Activated T-cell treated with anti-CD3 and anti-CD28 coated beads for 1 hour (primary cell): ENCODE measurements at places on chromosomes 5 and 9.

GRCh38 chr5:54443270-54443669, 12.2 kb upstream of the HSPB3 start:
- DNase-seq = no peak

- DNase-seq = no peak
Measured at GRCh38 chr9:133664173-133665050, 28.2 kb downstream of the DBH start.

DNA sequence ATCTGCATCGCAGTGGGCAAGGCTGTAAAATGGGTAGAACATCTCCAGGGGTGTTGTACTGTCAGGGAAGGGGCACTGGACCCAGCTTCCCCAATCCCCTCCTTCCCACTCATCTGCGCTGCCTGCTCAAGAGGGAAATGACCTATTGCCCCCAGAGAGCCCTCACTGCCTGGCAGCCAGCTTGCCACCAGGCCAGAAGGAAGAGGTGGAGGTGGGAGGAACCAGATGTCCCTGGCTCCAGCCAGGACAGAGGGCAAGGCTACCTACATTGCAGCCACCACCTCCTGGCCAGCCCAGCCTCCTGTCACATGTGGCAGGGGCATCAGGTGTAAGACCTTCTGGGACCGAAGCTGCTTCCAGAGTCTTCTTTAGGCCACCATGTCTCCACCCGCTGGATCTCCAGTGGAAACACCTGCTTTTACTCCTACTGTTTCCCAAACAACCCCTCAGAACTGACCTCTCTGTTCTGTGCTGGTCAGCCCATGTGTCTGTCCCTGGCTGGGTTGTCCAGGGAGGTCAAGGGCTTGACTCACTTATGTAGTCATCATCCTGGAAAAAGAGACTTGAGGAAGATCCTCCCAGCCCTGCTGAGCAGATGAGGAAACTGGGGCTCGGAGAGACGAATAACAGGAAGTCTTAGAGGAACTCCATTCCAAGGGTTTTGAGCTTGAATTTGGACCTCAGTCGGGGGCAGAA, 42.3 kb downstream of the JADE2 start:
- no peak for DNase-seq

- no peak for DNase-seq
Measured at GRCh38 chr5:99061711-99062110, 132.9 kb upstream of the CHD1 start.

DNA sequence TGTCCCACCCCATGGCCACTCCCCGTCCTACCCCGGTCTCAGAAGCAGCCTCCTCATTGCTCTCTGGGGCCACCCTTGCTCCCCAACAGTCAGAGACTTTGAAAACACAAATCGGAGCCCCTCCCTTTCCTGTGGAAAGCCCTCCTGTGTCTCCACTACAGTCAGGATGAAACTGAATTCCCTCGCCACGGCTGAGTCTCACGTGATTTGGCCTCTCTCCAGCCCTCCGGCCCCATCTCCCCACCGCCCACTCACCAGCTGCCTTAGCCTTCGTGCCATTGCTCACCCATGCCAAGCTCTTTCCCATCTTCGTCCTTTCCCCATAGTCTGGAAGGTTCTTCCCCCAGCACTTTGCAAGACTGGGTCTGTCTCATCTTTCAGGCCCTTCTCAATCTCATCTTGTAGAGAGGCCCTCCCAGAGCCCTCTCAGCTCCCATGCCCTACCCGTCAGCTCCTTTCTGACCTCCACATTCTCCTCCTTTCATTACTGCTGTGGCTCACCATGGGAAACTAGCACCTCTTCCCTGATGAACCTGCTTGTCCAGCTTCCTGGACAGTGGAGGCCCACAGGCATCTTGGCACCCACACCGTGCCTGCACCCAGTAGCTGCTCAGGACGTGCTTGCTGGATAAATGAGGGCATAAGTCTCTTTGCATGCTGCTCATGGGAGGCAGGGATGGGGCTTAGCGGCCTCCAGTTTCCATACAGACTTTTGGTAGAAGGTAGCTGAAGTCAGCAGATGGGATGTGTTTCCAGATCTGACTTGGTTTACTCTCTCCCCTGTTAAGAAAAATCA, 126.4 kb upstream of the COL5A1 start:
- DNase-seq = no peak

GRCh38 chr9:9045572-9045971, 1246.0 kb upstream of the DMAC1 start:
- no peak for DNase-seq

DNA sequence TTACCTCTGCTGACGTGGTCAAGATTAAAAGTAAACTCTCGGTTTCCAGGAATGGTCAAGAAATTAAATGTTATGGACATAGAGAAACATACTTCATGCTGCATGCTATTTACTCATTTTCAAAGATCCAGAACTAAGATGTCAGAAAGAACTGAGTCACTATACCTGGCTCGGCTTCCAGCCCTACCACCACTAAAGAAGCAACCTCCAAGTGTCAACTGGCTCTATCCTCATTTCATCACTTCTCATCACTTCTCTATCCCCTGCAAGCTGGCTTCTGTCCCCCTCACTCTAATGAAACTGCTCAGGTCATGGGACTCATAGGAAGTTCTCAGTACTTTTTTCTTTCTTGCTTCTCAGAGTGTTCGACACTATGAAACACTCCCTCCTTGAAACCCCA, 116.2 kb downstream of the CDK5RAP2 start:
- DNase-seq = no peak

DNA sequence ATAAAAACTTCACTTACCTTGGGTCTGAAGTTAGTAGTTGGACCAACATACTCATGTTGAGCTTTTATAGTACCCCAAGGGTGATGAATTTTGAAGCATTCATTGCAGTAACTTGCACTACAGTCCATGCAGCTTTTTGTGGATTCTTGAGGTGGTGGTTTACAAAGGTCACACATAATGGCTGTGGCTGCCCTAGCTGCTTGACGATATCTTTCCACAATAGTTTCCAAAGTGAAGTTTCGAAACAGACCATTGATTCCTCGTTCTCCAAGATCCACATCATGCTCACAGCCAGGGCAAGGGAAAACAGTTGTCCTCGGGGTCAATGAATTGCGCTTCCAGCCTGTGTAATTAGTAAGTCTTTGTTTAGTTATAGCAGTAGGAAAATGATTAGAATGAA, 22.7 kb downstream of the TRIM36 start:
- DNase-seq = no peak

DNA sequence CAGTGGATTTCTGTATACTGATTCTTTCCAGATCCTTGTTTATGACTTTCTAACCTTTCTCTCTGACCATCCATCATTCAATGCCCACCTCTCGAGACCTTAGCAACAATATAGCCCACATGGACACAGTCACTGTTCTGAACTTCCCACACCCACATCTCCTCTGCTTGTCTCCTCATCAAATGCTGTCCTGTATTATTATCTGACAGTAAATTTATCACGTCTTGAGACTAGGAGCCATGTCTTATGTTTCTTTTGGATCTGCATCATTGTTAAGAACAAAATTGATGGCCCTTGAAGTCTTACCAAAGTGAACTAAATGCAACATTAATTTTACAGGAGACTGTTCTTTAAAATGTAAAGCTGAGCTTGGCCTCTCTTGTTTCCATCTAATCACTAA, 495.4 kb upstream of the KLF4 start:
- no peak for DNase-seq

GRCh38 chr9:88291856-88292255, 96.4 kb upstream of the SPIN1 start:
- no peak for DNase-seq

- no peak for DNase-seq
Measured at GRCh38 chr5:172646716-172647285, 5.7 kb downstream of the NEURL1B start.

- DNase-seq = no peak
Measured at GRCh38 chr5:5460311-5460710, 37.8 kb downstream of the ICE1 start.

GRCh38 chr5:110053824-110054223, 364.1 kb downstream of the MAN2A1 start:
- no peak for DNase-seq

DNA sequence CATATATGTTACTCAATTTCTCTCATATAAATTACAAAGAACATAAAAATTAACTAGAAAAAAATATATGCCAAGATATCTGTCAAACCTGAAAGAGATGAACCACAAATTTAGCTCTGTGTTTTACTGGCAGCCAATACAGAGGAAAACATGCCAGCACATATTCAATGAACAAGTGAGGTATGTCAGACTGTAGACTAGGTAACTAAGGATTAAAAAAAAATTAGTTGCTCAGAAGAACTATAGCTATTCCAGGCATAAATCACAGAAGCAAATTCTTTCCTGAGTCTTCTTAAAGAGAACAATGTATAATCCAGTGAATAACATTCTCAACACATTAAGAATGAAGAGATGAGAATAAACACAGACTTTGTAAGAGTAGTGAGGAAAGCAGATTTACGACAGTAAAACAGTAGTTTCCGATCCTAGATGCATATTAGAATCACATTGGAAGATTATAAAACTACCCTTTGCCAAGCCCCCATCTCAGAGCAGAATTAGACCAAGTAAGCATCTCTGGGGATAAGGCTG, 20.6 kb upstream of the CAAP1 start:
- no peak for DNase-seq

GRCh38 chr9:87236546-87236945, 261.1 kb upstream of the DAPK1 start:
- no peak for DNase-seq

GRCh38 chr9:92291577-92291976, 1.9 kb downstream of the IARS1 start:
- no peak for DNase-seq

DNA sequence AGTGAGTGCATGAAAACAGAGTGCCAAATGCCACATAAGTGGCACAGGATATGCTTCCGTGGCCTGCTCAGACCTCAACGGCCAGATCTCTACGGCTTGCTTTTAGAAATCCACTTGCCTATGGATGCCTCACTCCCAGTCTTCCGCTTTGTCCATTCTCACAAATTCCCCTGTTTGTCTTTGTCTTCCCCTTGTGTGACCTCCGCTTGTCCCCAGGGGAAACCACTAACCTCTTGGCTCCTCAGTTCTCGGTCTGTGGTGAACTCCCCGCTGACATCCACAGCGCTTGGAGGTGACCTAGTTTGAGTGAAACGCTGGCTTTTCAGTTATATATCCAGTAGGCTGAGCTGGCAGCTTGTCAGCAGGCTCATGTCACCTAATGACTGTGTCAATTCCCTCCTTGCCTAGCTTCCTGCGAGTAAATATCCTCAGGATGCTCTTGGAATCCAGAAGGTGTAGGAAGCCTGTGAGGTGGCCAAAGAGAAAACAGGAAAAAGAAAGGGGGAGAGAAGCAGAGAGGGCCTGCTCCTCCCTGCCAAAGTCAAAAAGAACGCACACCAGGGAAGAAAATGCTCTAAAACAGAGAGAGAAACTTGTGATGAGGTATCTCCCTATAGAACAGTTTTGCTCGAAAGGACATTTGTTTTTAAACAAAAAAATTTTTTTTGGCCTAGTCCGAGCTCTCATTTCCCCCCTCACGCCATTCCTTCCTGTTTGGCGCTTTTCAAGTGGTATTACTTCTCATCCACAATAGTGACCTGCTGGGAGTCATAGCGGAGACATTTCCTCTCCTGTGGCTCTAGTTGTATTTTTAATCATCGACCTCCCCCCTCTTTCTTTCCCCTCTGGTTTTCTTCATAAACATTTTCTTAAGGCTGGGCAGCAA, 101.6 kb upstream of the SPRY4 start:
- DNase-seq = no peak

GRCh38 chr5:173327084-173327947, 898 bp downstream of the STC2 start:
- DNase-seq = no peak

- DNase-seq = no peak
Measured at GRCh38 chr5:149400304-149400703, 21.2 kb upstream of the IL17B start.

- no peak for DNase-seq
Measured at GRCh38 chr5:82363524-82363923, 85.4 kb upstream of the RPS23 start.

GRCh38 chr9:27847818-27848217, 274.5 kb upstream of the C9orf72 start:
- no peak for DNase-seq

GRCh38 chr9:84880835-84881234, 211.3 kb downstream of the NTRK2 start:
- no peak for DNase-seq

GRCh38 chr5:107268241-107268640, 402.5 kb downstream of the EFNA5 start:
- no peak for DNase-seq
